ENCODE measurements at places on chromosomes 7 and 10.

- no peak for DNase-seq
These were observed 166.7 kb upstream of the BET1 start for GRCh38 chr7:94170836-94171235.

DNA sequence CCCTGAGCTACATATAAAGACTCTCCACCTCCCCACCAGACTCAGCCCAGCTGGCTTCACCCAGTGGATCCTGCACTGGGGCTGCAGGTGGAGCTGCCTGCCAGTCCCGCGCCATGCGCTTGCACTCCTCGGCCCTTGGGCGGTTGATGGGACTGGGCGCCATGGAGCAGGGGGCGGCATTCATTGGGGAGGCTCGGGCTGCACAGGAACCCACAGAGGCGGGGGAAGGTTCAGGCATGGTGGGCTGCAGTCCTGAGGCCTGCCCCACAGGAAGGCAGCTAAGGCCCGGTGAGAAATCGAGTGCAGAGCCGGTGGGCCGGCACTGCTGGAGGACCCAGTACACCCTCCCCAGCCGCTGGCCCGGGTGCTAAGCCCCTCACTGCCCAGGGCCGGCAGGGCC lies 157.2 kb upstream of the GNAI1 start:
- no peak for DNase-seq

DNA sequence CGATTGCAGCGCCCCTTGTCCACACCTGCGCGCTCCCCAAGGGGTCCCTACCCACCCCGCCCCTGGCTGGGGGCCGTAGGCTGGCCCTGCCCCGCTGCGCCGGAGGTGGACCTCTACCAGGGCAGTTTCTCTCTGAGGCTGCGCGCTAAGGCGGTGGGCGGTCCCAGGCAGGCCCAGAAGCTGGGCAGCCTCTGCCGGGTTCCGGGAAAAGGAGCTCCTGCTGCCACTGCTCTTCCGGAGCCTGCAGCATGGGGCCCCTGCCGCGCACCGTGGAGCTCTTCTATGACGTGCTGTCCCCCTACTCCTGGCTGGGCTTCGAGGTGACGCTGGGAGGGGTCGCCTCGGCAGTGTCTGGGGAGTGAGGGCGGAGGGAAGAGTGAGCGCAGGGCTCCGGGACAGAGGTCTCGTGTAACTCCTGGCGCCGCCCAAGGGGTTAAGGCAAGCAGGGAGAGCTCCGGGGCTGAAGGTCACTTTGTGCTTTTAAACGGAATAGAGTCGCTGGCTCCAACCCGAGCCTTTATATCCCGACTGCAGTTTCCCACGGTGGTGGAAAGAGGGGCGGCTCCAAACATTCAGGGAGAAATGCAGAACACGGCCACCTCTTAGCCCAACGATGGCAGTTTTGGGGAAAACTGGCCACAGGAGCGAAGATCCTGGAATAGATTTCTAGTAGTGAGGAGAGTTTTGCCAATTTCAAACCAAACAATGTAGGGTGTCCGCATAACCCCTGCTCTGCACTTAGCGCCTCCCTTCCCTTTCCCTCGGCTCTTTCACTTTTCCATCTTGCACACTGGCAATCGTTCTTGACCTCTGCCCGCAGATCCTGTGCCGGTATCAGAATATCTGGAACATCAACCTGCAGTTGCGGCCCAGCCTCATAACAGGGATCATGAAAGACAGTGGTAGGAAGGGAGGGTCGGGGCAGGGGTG lies at the start of gene GSTK1:
Gene GSTK1, plus strand, starts transcription at position 176 of the 930 bp plus-strand sequence. Its CDS starts 73 bp downstream, at position 249.
- peak; percentile 34 for DNase-seq

- DNase-seq = no peak
These were observed 199.6 kb upstream of the SEMA3A start for GRCh38 chr7:84394219-84394618.

- no peak for DNase-seq
These were observed 513.9 kb upstream of the ZWINT start for GRCh38 chr10:56874950-56875349.

DNA sequence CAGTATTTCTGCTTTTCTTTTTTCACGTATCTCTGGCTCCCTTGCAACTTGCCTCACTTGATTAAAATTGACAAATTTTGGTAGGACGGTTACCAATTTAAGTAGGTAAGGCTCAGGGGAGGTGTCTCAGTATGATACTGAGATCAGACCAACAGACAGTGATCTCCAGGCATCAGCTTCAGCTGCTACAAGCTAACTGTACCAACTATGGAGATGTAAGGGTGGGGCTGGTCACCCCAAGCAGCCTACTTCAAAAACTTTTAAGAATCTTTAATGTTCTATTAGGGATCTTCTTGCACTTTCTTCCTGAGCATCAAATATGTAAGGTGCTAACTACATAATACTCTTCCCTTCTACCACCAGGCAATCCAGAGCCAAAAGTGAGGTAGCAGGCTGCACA lies 26.9 kb downstream of the SLC35B4 start:
- no peak for DNase-seq

GRCh38 chr10:113420057-113420732 lies 132.7 kb upstream of the HABP2 start:
- DNase-seq = no peak

DNA sequence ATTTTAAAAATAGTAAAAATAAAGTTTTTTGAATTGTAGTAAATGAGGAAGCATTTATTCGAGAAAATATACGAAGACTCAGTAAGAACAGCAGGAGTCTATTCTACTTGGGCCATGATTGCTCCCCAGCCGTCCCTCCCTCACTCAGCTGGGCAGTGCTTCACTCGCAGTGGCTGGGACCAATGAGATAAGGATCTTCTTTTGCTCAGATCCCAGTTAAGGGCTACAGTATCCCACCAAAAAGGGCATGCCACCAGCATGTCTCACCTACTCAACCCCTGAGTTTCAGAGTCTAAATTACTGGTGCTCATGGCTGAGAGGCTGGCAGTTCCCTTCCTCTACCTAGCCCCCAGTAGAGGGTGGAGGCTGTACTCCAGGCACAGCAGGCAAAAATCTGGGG lies 455.7 kb upstream of the PFKP start:
- no peak for DNase-seq

GRCh38 chr7:11373546-11374142 lies 400.0 kb downstream of the PHF14 start:
- no peak for DNase-seq

DNA sequence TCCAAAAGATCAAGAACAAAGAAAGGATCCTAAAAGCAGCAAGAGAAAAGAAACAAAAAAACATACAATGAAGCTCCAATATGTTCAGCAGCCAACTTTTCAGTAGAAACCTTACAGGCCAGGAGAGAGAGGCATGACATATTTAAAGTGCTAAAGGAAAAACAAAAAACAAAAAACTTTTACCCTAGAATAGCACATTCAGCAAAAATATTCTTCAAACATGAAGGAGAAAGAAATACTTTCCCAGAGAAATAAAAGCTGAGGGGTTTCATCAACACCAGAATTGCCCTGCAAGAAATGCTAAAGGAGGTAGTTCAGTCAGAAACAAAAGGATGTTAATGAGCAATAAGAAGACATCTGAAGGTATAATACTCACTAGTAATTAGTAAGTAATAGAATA lies 753.5 kb upstream of the POT1 start:
- no peak for DNase-seq

- peak; percentile 45 for DNase-seq
These were observed 494 bp downstream of the REPIN1 start for GRCh38 chr7:150368884-150369747.

DNA sequence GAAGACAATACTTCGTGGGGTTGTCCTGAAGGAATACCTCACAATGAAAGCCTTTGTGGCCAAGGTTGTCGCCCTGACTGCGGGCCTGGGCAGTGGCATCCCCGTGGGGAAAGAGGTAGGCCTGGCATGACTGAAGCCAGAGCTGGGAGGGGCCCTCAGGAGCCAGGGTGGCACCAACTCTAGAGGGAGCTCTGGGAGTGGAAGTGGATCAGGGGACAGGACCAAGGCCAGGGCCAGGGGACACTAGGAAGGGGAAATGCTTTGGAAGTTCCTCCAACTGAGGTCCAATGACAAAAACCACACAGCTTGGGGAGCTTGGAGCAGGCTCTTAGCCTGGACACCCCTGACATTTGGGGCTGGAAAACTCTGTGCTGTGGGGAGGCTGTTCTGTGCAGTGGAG lies 5.8 kb downstream of the CLCN1 start:
- DNase-seq = no peak

DNA sequence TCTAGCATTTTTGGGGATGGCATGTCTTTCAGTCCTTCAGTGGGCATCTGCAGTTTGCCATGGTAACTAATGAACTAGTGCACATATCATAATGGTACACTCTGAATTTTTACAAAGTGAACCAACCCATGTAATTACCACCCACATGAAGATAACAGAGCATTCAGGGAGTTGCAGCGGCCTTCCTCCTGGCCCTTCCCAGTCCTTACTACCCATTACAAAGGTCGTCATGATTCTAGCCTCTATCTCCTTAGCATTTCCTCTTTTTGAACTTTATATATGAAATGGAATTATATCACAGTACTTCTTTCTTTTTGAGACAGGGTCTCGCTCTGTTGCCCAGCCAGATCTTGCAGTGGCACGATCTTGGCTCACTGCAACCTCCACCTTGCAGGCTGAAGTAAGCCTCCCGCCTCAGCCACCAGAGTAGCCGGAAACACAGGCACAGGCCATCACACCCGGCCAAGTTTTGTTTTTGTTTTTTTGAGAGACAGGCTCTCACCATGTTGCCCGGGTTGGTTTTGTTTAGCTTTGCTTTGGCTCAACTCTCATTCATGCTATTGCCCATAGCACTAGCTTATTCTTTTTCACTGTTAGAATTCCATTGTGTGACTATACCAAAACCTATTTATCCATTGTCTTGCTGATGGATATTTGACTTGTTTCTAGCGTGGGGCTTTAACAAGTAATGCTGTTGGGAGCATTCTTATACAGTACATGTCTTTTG lies 79.2 kb downstream of the APBB1IP start:
- DNase-seq = no peak

DNA sequence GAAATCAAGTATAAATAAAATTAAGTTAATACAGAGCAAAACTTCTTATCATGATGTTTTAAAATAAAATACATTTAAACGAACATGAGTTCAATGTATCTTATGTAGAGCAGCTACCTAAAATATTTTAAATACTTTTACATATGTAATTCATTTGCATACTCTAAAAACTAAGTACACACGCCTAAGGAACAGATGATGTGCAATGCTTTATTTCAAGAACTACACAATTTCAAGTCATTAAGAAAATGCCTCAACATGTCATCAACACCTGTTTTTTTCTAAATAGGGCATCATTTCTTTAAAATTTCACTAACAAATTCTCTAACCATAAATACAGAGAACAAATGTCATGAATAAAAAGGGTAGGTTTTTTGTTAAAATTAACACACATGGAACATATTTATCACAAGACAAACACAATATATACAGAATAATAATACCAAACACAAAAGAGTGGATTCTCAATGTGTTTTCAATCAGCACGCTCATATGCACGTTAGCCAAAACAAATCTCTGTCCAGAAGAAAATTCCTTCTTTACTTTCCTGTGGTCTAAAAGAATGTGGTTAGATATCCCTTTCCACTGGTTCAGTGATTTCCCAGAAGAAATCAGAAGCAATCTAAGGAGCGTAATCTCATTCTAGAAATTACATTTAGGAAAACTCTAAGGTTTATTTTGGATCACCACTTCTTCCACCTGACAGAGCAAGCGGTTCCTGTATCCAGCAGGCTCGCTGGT lies 73.0 kb upstream of the PFKP start:
- no peak for DNase-seq

DNA sequence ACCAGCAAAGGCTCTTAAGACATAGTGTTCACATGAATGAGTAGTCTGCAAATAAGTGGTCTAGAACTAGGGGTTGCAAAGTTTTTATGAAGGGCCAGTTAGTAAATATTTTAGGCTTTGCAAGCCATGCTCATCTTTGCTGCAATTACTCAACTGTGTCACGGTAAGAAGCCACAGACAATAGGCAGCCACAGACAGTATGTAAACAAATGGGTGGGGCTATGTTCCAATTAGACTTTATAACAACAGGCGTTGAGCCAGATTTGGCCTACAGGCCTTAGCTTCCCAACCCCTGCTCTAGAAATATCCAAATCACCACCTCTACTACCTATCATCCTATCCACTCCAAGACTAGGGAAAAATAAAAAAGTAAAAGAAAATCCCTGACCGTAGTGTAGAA lies 9.2 kb downstream of the IKZF5 start:
- no peak for DNase-seq

GRCh38 chr10:15393139-15393825 lies 22.2 kb upstream of the FAM171A1 start:
- DNase-seq = no peak

DNA sequence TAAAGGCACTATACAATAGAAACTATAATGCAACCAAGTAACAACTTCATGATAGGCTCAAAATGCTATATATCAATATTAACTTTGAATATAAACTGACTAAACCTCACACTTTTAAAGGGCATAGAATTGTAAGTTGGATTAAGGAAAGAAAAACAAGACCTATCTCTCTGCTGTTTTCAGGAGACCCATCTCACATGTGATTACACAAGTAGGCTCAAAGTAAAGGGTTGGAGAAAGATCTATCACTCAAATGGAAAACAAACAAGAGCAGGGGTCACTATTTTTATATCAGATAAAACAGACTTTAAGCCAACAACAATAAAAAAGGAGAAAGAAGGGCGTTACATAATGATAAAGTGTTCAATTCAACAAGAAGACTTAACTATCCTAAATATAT lies 155.5 kb downstream of the CDK14 start:
- DNase-seq = no peak

GRCh38 chr10:131694781-131695495 lies 205.9 kb upstream of the PPP2R2D start:
- DNase-seq = no peak

GRCh38 chr7:23539494-23539907 lies 7.7 kb upstream of the TRA2A start:
- DNase-seq = no peak

DNA sequence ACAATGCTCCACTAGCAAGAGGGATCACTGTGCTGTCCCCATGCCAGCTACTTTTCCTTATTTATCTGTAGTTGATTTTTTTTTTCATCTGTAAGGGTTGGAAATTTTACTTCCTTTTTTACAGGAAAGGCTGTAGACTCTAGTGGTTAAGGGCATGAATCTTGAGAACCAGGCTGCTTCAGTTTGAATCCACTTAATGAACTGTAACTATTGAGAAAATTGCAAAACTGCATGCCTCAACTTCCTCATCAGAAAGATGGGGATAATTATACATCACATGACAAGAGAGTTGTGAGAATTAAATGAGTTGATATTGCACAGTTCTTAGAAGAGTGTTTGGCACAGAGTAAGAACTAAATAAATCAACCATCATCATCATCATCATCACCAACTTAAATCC lies 106.4 kb upstream of the GSDME start:
- DNase-seq = no peak

GRCh38 chr7:5620459-5620881 lies 161.0 kb downstream of the RNF216 start:
- DNase-seq = no peak

- no peak for DNase-seq
These were observed 261.5 kb upstream of the SORCS1 start for GRCh38 chr10:107425931-107426553.
